T-cell (primary cell): ENCODE measurements at places on chromosomes 1 and 21.

- no peak for DNase-seq
Measured at GRCh38 chr1:5961601-5962000, 30.6 kb downstream of the NPHP4 start.

GRCh38 chr1:61519631-61520030, 205.3 kb downstream of the TM2D1 start:
- DNase-seq, result no peak

GRCh38 chr1:109904105-109904817, 6.4 kb upstream of the CSF1 start:
- no peak for DNase-seq

- DNase-seq, result no peak
Measured at GRCh38 chr1:36365381-36365780, 20.3 kb downstream of the STK40 start.

- no peak for DNase-seq
Measured at GRCh38 chr1:234769284-234769985, 159.5 kb upstream of the IRF2BP2 start.

DNA sequence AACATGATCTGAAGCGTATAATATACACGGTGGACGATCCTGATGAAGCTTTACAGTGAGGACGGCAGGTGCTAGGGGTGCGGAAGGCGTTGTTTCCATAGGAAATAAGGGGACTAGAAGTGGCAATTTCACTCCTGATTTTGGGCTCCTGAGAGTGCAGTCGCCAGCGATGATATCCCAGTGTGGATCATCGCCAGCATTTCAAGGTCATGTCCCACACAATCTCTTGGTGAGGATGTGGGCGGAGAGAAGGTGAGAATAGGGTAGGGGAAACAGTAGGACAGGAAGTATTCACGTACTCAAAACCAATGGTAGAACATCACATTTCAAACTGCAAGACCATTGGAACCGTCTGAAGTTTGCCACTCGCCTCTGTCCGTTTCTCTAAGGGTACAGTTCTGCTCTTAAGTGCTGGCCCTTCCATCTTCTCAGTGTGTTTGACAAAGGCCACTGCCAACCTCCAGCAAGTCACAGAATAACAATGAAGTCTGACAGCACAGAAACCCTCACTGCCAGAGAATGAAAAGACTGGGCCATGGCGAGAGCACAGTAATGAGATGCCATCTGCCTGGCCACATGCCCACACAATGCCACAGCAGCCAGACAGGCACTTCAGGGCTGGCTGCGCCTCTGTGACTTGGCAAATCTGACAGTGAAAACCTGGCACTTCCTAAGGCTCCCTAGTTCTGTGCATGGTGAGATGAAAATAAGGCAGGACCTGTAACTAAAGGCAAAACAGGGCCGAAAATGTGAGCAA, 27.9 kb downstream of the PCSK9 start:
- no peak for DNase-seq

DNA sequence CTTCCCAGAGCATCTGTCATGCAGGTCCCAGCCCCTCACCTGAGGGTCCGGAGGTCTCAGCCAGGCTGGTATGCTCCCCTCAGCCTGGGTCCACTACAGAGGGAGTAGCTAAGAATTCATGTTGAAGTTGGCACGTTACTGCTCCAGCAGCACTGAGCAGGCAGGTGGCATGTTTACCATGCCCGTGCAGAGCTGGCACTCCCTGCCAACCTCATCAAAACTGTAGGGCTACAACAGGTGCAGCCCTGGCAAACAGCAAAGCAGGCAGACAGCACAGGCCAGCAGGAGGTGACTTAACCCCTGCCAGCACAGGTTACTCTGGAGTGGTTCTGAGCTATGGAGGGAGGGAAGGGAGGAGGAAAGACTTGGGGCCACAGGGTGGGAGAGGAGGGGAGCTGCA, 46.4 kb downstream of the NUAK2 start:
- peak; percentile 52 for DNase-seq

DNA sequence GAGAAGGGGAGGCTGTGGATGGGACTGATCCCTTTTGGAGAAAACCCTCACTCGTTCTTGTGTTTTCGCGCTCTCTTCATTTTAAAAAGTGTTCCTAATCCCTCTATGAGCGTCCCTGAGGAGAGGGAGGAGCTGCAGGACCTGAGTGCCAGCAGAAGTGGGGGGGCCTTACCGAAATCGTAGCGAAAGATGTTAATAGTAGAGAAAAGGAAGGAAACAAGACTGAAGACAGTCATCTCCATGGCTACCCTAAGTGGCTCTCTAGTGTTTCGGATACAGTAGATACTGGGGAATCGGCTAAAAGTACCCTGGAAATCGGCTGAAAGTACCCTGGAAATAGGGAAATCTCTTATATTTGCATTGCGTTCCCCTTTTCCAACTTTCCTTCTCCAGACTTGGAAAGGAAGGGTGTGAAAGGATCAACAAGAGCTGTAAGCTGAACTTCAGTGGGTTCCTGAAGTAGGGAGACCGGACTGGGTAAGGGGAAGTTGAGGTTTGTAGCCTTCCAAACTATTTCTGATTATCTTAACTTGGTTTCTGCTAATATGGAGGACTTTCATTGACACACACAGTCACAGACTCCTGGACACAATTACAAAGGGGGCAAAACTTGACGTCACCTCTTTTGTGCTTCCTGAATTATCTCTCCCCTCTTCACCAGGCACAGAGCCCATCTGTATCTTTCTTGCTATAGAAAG, 486 bp upstream of the DSTYK start:
- DNase-seq, result no peak

- no peak for DNase-seq
Measured at GRCh38 chr1:183365676-183366075, 52.5 kb downstream of the NMNAT2 start.

DNA sequence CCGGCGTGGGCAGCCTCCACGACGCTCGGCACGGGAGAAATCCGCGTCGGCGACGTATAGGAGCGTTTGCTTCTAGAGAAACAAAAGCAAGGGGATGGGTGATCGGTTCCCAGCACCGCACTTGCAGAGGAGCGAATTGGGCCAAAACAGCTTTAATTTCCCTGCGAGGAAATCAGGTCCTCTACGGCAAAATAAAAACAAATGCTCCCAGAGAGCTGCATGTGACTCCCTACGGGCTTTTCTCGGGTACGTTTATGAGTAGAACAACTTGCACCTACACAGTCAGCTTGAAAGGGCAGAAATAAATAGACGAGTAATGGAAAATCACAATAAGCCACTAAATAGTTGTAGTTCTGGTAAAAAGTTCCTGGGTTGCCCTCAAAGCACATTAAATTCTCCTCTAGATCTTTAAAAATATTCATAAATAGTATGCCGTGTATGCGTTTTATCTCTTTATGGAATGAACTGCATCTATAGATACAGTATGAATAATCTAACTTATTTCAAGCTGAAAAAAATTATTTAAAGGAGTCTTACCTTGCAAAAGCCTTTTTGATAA, 1.2 kb downstream of the NHLH2 start:
- DNase-seq, result no peak

- DNase-seq, result no peak
Measured at GRCh38 chr1:33966346-33967141, 102.7 kb downstream of the HMGB4 start.

DNA sequence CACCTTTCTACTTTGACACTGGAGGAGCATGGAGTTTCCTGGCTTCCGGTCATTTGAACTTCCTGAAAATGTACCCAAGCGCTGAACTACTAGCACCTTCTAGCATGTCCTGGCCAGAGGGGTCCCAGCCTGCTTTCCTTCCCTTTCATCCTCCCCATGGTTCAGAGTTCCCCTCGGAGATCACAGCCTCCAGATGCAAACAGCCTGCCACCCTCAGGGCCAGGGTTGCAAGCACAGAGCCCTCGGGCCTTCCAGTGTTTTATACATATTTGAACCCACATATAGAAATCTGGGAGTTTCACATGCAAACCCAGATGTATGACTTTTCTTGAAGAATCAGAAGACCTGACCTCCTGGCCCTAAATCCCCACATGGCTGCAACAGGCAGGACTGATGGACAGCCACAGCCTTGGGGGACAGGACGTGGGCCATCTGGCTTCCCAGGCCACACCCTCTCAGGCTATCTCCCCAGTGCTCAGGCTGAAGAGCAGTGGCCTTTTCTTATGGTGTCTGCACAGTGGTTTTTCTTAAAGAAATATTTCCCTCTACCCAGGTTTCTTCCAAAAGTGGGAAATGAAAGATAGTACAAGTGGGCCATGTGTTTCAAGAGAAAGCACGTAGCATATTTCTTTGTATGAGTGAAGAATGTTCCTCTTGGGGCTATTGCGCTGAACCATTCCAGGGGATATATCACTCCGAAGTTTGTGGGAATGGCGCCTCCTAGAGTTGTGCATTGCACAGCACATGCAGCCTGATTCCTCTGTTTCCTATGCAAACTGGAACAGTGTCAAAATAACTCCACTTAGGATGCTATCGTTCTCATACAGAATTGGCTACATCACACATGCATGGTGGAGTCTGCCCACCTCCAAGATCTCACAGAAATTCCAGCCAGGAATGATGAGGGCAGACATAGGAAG, 232.0 kb upstream of the VAMP3 start:
- DNase-seq, result no peak

GRCh38 chr1:32696041-32696440, 6.5 kb downstream of the SYNC start:
- no peak for DNase-seq

GRCh38 chr1:194024659-194025058, 838.2 kb upstream of the B3GALT2 start:
- no peak for DNase-seq

GRCh38 chr1:150149271-150150132, at the start of gene PLEKHO1:
PLEKHO1 (plus strand) TSS chr1:150149916; CDS start chr1:150150258, 342 bp downstream.
- DNase-seq, result peak; percentile 59

GRCh38 chr1:8651236-8651890, 166.1 kb downstream of the RERE start:
- no peak for DNase-seq

DNA sequence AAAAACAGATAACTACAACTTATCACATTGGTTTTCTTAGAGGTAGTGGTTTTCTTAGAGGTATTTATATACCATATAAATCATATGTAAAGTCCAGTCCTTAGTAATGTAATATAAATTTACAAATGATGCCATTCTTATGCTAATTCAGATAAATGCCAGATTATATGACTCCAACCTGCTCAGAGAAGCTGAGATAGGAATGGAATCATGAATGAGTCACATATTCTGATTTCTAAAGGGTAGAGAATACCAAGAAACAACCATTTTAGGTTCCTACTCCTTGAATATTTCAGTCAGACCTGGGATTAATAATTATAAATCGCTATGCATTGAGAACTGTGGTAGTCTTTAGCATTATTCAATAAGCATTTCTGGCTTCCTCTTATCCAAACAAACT, 760.1 kb upstream of the NEGR1 start:
- DNase-seq, result no peak

- DNase-seq, result no peak
Measured at GRCh38 chr1:153525088-153525728, 10.6 kb downstream of the S100A6 start.

DNA sequence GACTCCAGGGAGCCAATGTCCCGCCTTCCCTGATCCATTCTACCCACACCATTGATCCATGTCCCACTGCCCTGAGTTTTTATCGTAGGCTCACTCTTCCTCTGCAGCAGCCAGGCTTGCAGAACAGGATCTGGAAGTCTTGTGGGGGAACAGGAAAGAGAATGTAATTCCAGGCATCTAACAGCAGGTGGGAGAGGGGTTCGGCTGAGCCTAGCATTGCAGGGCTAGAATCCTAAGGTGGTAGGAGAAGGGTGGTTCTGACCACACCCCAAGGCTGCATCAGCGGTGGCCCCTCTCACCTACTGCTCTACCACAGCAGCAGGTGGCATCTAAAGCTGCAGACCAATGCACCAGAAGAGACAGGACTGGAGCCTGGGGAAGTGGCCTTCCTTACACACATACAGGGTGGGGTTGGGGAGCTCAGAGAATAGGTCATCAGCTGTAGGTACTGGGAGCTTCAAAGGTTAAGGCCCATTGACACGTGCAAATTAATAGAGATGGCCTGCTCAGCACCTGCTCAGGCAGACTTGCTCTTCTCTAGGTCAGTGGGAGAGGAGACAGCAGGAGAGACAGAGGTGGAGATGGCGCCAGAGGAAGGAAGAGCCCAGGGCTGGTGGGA, 20.5 kb downstream of the KNCN start:
- no peak for DNase-seq

- DNase-seq, result no peak
Measured at GRCh38 chr21:21188513-21189195, 190.4 kb downstream of the NCAM2 start.

GRCh38 chr1:42961312-42962091, 2.8 kb upstream of the SLC2A1 start:
- DNase-seq, result no peak

DNA sequence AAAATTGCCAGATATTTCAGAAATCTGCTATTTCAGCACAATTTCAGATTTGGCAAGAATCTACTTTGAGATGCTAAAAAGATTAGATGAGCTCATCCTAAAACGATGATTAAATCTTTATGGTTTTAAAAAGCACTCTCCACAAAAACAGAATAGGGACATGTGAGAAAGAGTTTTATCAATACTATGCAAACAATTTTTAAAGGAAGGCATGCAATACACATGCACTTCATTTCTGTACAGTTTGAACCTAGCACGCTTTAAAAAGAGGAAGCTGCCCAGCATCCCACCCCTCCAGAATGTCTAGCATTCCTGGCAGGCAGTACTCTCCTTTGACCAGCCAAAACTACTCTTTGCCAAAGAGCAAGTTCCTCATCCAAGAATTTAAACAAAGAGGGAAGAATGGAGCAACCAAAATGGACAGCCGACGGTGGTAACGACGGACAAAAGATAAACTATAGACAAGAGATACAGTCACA, 1.3 kb downstream of the ARHGAP29 start:
- DNase-seq, result no peak
